Epithelial cell of proximal tubule (primary cell): ENCODE measurements at places on chromosomes 3 and 15. TPM values are rescaled to one million over a fixed set of nuclear protein-coding genes. Genes with fewer than 3 reads are reported as not detected.

DNA sequence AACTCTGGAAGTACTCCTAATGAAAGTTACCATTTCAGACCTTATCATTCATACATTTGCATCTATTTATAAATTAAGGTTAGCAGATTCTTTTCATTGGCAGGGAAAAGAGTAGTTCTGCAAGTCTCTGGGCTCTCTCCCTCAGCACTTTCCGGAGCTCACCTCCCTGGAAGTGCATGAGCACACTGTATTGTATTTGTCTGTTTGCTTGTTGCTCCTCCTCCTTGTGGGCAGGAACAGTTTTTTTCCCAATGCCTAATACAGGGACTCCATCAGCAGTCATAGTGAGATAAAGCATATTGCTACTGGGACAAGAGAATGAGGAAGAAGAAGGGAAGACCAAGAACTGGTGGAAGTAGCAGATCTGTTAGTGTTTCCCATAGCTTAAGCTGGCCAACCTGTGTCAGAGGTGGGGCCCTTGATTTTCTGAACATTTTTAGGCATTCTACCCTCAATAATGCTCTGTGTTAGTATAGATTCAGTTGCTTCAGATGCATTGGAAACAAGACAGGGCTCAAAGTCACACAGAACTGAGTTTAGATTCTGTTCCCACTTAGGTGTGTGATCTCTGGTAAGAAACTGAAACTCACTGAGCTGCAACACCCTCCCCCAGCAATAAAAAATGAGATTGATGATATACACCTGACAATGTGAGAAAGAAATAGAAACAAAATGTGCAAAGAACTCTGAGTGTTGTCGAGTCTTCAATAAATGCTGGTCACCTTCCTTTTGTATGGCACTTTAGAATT, 407.8 kb downstream of the TUSC7 start:
- DNase-seq: no peak

DNA sequence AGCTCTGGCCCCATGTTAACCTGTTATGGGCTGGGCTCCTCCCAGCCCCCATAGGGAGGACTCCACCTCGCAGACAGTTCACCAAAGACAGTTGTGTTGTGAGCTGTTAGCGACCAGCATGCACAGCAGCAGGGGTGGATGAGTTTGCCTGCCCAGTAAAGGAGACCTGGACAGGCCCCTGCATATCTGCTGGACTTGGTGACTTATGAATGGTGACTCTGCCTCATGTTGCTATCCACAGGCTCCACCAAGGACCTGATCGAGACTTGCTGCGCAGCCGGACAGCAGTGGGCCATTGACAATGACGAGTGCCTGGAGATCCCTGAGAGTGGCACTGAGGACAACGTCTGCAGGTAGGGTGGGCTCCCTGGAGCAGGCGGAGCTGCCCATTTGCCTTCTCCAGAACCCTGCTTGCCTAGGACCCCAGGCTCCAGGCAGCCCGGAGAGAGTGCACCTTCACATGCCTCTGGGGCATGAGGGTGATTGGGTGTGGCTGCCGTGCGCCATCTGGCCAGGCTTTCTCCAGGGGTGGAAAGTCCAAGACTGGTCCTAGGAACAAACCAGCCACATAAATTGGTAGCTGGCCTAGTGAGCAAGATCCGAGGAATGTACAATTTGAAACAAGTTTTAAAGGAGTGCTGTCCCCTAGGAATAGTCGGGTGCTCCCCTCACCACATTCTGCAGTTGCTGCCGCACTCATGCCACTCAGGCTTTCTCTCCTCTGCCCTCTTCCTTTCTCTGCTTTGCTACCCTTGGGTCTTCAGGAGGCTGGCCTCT, 59.1 kb downstream of the FBLN2 start:
- DNase-seq: no peak

SLC9C1 gene
- total RNA-seq: not detected in 2 replicates

SMAD6 gene
- total RNA-seq: 10.8 and 22.1 TPM in 2 replicates

KLF15 gene
- 0.14 TPM in 1 of 2 replicates, not detected in the other for total RNA-seq
